Activated naive CD4-positive, alpha-beta T cell treated with anti-CD3 and anti-CD28 coated beads, Interleukin-2, amount 50 U/mL, for 72 hours (primary cell): ENCODE measurements at places on chromosomes 1 and 21.

DNA sequence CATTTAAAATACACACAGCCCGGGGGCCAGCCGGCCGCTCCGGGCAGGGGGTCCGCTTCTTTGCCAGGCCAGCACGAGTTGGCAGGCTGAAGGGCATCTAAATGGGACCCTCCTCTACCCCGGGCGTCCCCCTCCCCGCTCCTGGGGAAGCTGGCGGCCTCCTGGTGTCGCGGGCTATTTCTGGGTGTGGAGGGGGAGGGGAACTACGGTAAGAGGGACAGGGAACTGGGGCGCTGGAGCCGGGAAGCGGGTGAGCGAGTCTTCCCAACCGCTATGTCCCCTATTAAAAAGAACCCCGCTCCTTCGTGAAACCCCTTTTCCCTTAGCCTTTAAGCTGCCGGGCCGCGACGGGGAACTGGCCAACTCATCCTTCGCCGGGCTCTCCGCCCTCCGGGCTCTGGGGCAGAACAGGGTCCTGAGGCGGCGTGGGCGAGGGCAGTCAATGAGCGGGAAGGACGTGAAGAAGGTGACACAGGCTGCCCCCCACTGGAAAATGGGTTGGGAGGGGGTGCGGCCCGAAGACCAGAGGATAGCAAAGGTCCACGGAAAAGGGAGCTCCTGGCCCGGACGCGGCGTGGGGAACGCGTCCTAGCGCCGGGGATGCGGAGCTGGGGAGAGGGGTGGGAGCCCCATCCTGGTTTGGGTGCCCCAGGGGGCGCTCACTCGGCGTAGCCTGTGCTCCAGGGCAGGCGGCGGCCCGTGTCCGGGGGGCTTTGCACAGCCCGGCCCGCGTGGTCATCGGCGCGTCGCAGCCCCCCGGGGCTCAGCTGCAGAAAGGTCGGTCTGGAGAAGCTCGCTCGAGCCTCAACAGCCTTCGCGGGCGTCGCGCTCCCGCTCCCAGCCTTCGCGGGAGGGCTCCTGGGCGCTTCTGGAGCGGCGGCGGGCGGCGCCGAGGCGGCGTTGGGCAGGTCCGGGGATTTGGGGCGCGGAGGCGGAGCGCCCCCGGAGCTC, 544 bp downstream of the PPM1J start:
- DNase-seq: no peak

- DNase-seq: no peak
Measured at GRCh38 chr1:48017716-48018115, 20.5 kb upstream of the TRABD2B start.

- DNase-seq: no peak
Measured at GRCh38 chr21:29148530-29148929, 18.1 kb downstream of the MAP3K7CL start.

GRCh38 chr1:192808163-192808517, 699 bp upstream of the RGS2 start:
- DNase-seq: no peak

DNA sequence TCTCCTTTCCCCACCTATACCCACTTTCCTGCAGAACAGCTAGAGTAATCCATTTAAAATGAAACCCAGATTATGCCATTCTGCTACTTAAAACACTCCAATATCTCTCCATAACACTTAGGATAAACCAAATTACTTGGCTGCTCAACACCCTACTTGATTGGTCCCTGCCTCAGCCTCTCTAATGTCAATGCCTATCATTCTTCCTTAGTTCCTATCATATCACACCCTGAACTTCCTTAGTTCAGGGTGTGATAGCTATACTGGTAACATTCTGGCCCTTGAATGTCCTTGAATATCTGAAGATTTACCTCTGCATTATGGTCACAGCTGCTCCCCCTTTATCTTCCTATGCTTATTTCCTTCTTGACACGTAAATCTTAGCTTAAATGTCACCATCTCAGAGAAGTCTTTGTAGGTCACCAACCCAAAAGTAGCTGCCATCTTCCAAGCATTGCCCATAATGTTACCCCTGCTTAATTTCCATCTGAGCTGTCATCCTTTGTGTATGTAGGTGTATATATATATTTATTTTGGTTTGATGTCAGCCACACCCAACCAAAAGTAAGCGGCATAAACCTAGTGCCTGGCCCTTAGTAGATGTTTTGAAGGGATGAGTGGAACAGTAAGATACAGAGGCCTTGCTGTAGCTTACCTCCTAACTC, 379.8 kb downstream of the PTPRC start:
- no peak for DNase-seq

GRCh38 chr1:20440785-20441200, 45.2 kb downstream of the CAMK2N1 start:
- no peak for DNase-seq

DNA sequence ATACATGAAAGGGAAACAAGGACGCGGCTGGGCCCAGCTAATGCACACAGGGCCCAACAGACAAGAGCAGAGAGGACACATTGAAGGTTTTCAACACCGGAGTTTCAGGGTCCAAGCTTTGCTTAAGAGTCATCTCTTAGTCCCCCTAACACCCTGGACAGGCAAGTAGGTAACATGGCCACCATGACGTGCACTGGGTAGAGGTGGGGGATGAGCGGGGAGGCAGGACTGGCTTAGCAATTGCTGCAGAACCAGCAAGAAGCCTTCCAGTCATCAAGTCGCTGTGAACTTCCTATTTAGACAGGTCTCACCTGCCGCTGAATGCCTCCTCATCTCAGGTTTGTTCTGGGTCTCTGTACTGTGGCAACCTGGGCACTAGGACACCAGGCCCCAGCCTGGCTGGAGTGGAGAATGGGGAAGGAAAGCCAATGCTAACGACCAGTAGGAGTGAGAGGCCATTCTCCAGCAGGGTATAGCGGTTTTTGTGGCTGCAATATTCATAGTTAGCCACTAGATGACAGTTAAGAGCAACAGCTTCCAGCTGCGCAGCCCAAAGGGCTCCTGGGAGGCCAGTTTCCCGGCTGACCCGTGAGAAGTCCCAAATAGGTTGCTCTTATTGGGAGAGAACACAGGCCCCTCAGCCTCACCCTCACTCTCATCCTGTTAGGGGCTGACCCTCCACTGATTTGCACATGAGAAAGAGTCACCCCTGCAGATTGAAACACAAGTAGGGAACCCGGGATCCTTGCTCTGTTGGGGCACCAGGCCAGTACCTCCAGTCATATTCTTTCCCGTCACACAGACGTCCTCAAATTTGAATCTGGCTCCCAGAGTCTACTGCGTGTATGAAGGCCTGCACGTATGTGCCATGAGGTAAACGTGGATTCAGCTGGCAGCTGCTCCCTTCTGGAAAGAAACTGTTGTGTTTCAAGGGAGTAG, 6.0 kb upstream of the PIGC start:
- DNase-seq: peak; percentile 39

GRCh38 chr1:244289991-244290785, 161.5 kb downstream of the ADSS2 start:
- DNase-seq: no peak

- DNase-seq: no peak
Measured at GRCh38 chr1:244163861-244164510, 112.9 kb downstream of the ZBTB18 start.

- DNase-seq: no peak
Measured at GRCh38 chr1:7561331-7561921, 209.7 kb upstream of the VAMP3 start.

GRCh38 chr1:41006942-41007865, 14.3 kb downstream of the SLFNL1 start:
- no peak for DNase-seq

DNA sequence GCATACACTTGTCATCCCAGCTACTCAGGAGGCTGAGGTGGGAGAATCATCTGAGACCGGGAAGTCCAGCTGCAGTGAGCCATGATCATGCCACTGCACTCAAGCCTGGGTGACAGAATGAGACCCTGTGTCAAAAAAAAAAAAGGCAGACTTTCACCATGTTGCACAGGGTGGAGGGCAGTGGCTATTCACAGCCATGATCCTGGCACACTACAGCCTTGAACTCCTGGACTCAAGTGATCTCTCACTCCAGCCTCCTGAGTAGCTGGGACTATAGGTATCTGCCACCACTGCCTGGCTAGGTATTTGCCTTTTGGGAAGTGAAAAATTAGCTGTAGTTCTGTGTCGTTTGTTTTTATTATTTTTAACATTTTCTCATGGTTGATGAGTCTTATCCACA, 19.1 kb downstream of the SPATA45 start:
- DNase-seq: no peak

GRCh38 chr1:218587900-218588299, 242.8 kb downstream of the TGFB2 start:
- DNase-seq: no peak

GRCh38 chr21:27636656-27637055, 669.8 kb upstream of the ADAMTS5 start:
- DNase-seq: no peak

DNA sequence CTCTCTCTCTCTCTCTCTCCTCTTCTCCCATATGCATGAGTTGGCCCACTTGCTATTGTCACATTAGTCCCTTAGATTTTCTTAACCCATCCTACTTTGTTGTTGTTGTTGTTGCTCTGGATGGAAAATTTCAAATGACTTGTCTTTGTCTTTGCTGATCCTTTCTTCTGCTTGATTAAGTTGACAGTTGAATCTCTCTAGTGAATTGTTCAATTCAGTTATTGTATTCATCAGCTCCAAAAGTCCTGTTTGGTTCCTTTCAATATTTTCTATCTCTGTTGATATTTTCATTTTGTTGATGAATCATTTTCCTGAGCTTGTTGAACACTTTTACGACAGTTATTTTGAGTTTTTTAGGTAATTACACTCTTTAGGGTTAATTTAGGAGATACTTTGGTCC, 18.8 kb upstream of the SLC35D1 start:
- DNase-seq: no peak

DNA sequence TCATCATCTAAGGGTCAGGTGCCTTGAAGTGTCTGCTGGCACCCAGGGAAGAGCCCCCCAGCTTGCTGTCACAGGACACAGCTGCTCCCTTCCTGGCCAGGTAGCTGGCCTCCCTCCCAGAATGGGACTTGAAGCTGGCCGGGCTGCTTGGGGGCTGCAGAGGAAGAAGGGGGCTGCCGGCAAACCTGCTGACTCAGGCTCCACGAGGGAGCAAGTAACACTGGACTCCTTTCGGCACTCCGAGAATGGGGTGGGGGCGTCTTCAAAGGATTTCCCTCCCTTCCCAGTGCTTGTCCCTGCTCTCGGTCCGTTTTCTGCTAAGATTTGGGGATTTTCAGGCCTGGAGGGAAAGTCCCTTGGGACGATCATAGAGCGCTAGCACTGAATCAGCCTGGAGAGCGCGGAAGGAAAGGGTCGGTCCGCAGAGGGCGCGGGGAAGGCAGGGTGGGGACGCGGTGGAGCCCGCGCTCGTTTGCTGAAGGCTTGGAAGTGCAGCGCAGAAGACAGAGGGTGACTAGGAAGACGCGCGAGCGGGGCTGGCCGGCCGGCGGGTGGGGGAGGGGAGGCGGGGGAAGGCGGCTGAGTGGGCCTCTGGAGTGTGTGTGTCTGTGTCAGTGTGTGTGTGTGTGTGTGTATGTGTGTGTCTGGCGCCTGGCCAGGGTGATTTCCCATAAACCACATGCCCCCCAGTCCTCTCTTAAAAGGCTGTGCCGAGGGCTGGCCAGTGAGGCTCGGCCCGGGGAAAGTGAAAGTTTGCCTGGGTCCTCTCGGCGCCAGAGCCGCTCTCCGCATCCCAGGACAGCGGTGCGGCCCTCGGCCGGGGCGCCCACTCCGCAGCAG, at the start of gene CSF1:
TSS of gene CSF1 (plus strand) at position 727 of the 840 bp plus-strand sequence. CDS start 175 bp downstream, outside the sequence.
- DNase-seq: peak; percentile 74

- DNase-seq: no peak
Measured at GRCh38 chr1:65844296-65844695, 51.6 kb downstream of the PDE4B start.

GRCh38 chr21:42632336-42632751, 21.1 kb upstream of the PDE9A start:
- no peak for DNase-seq

- no peak for DNase-seq
Measured at GRCh38 chr1:113808450-113809195, 3.7 kb downstream of the RSBN1 start.

DNA sequence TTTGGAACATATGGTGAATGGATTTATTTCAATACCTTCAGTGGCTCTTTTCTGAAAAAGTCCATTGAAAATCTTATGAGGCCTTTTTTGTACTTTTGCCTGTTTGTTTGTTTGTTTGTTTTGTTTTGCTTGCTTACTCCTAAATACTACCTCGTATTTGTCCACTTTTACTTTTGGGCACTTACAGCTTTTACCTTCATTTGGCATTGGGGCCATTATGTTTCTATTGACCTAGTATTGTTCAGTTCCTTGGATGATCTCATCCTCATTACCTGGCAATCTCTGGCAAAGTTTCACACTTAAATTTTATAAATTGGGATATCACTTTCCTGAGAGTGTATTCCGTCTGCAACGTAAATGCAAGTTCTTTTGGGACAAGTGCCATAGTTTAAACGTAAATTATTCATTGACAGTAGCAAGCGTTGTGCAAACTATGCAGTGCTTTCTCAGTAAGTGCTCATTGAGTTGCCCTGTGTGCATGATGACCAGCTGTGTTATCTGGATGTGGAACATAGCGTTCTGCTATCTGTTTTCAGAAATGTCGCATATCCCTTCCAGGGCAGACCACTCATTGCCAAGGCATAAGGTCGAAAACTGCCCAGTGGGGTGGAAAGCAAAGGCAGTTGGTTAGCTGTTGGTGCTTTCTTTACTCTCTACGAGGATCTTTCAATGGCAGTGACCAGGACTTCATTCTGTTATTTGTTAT, 51.1 kb downstream of the LRRC8D start:
- no peak for DNase-seq

GRCh38 chr1:36425791-36426190, 24.5 kb downstream of the OSCP1 start:
- DNase-seq: no peak
